ENCODE measurements at places on chromosomes 11 and 22. TPM values are rescaled to one million over a fixed set of nuclear protein-coding genes. Genes with fewer than 3 reads are reported as not detected.

APOL5 gene
- polyA plus RNA-seq, result not detected

ASCL2 gene
- 1.5 TPM for polyA plus RNA-seq

MYO7A gene
- 2.7 TPM for polyA plus RNA-seq

HBG2 gene
- polyA plus RNA-seq, result 4,071 TPM

- no peak for DNase-seq
These were observed 4.2 kb downstream of the CDKN1C start for GRCh38 chr11:2881076-2881980.

- DNase-seq, result no peak
These were observed 151.0 kb upstream of the B3GAT1 start for GRCh38 chr11:134562941-134563471.

- DNase-seq, result no peak
These were observed 2.4 kb upstream of the SYT8 start for GRCh38 chr11:1832211-1832919.

DNA sequence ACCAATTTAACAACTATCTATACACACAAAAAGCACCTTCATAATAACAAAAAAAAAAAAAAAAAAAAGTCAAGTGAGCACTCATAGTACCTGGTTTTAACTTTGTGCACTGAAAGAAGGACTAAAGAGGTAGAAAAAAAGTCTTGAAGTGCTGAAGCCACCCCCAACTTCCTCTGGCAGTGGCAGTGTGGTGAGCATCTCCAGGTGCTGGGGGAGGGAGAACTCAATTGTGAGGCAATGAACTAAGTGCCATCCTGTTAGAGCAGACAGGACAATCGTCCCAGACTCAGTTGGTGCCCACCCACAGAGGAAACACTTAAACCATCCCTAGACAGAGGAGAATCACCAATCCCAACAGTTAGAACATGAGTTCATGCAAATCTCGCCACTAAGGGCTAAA lies 22.7 kb upstream of the OR52M1 start:
- DNase-seq, result no peak

GRCh38 chr22:31906086-31906485 lies 38.2 kb upstream of the YWHAH start:
- no peak for DNase-seq

DNA sequence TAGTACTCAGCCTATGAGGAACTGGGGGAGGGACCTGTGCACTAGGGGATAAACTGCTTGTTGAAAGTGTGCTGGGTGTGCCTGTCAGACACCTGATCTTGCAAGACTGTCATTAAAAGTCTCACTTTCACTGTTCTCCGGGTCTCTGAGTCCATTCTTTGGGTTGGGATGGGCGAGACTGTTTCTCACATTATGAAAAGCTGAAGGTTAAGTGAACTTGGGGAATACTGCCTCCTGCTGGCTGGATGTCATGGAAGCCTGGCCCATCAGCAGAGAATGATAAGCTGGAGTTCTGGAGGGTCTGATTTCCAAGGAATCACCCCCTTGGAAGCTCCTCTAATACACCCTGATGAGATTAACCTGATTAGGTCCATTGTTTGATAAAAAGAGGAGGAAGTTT lies 9.0 kb upstream of the VPREB1 start:
- peak; percentile 35 for DNase-seq

- DNase-seq, result no peak
These were observed 133.4 kb downstream of the TEAD1 start for GRCh38 chr11:12807621-12808020.

DNA sequence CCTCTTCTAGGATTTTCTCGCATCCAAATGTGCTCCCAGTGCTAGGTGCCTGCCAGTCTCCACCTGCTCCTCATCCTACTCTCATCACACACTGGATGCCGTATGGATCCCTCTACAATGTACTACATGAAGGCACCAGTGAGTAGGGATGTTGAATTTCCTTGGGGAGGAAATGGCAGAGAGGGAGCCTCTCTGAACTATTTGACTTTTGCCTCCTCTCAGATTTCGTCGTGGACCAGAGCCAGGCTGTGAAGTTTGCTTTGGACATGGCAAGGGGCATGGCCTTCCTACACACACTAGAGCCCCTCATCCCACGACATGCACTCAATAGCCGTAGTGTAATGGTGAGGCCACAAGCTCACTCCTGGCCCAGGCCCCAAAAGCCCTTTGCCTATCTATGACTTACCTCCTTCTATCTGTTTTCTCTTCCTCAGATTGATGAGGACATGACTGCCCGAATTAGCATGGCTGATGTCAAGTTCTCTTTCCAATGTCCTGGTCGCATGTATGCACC lies 2.5 kb downstream of the TAF10 start:
- DNase-seq, result no peak

DNA sequence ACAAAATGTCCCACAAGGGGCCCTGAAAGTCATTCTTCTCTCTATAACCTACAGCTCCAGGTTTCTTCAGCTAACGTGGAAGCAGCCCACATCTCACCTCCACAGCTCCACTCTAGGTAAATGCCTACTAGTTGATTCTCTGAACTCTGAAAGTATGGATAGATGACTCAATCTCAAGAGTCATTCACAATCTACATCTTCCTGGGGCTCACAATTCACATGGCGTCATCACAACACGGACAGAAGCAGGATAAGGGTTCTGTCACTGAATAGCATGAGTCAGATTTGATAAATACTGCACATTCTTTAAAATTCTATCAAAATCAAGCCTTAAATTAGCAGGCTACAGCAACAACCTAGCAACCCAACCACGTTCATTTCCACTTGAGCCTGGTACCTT lies 96.3 kb downstream of the PLEKHA7 start:
- DNase-seq, result no peak

DNA sequence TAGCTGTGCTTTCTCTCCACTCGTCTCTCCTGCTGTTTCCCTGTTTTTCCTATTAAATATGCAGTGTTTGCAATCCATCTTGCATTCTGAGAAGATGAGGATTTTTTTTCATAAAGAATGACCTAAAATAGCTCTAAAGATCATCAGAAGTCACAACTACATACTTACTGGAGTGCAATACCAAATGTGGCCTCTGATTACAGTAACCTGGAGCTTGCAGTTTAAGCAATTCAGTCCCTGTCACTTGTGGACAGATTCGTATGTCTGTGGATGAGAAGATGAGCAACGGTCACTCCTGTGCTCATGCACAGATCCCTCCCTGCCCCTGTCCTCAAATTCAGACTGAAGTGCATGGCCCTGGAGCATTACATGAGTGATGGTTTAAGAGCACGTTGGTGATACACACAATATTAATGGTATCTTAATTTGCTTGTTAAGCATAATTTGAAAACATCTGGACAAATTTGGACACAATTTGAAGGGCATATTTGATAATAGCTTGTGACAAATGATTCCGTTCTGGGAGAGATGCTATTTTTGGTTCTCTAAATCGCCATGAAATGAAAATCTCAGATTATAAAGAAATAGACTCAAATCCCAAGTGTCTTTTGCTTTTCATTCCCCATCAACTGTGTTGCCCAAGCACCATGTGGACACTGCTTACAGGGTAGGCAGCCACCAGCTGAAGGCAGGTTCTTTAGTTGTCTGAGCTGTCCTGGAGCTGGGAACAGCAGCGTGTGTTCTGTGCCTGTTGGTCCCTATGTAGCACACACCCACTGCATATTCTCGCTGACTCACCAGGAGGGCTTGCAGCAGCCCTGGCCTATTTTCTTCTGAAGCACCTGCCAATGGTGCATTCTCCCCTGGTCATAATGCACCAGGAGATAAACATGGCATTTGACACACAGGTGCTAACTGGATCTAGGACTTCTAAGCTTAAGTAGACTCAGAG lies 32.6 kb upstream of the PRAME start:
- DNase-seq, result no peak

DNA sequence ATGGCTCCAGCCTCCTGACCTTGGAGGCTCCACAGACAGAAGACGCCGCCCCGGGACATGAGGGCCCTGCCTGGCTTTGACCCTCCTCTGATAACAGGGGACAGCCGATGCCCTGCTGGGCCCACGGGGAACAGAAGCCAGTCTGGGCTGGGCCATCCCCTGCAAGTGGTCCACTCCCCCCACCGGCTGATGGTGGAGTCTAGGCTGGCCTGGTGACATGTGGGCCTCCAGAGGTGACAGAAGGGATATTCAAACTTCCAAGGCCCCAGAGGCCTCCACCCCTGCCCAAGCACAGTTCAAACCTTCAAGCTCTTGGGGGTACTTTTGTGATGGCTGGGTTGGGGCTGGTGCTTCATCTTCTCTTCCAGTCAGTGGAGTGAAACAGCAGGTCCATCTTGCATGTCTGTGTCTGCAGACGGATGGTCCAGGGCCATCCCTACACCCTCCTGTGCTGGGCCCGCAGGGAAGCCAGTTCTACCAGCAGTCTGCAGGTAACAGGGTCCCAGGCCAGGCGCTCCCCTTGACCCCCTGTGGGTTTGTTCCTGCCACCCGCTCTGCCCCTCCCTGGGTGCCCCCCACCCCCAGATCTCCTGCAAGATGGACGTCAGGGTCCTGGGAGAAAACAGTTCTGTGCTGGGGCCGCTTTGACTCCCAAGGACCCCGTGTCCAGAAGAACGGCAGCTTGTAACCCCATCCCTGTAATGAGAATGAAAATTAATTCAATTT lies 929.9 kb downstream of the BRD1 start:
- DNase-seq, result no peak

DNA sequence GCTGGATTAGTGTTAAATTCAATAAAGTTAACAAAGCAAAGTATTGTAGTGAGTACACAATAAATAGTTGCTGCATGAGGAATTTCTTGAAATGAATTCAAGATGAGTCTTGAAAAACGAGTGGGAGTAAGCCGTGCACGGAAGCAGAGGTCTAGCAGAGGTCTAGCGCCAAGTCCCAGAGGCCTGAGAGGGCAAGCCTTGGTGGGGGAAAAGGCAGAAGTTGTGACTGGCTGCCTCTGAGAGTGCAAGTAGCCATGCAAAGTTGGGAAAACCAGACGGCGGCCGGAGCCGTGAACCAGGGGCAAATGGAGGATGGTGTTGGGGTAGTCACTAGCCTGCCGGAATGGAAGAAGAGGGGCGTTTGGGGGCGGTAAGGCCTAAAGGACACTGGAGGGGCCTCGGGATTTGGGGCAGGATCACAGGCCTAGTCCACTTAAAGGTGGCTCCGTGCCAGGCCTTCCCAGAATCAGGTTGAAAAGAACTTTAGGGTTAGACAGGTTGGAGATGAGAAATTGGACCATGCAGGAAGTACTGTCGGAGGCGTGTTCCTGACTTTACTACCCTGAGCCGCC lies 379 bp upstream of the SLC3A2 start:
- no peak for DNase-seq

DNA sequence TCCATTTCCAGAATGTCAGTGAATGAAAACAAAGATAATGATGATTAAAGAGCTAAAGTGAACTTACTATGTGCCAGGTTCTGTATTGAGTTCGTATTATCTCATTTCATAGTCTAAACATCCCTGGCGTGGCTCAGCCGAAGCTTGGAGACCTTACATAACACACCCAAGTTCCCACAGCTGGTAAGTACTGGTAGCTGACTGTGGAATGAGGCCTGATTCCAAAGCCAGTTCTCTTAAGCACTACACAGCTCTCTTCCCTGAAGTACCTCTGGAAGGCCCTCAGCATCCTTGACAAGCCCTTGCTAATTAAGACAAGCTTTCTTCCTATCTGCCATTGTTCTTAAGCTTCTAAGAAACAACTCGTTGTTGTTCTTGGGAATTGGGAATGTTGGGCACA lies 28.6 kb upstream of the NCAM1 start:
- no peak for DNase-seq

DNA sequence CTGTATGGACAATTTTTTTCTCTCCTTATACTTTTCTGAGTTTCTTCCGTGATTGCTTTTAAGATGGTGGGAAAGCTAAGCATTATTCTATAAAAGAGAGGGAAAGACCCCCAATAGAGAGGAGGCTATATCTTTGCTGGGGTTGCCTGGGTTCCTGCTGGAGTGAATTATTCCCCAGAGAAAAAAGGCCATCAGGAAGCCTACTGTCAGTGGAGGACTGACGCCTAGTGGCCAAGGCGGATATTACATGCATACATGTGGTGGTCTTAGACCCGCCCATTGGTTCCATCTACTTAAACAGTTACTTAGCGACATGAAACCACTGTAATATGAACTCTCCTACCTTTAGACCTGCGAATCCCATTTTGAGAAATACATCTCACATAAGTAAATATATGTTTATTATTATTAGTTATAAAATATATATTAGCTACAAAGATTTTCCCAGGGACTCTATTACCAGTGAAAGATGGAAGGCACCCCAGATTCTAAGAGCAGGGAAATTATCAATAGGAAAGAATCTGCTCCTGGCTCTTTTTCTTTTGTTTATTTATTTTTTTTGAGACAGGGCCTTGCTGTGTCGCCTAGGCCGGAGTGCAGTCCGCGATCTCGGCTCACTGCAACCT lies 15.7 kb upstream of the PGA3 start:
- peak; percentile 88 for DNase-seq

DNA sequence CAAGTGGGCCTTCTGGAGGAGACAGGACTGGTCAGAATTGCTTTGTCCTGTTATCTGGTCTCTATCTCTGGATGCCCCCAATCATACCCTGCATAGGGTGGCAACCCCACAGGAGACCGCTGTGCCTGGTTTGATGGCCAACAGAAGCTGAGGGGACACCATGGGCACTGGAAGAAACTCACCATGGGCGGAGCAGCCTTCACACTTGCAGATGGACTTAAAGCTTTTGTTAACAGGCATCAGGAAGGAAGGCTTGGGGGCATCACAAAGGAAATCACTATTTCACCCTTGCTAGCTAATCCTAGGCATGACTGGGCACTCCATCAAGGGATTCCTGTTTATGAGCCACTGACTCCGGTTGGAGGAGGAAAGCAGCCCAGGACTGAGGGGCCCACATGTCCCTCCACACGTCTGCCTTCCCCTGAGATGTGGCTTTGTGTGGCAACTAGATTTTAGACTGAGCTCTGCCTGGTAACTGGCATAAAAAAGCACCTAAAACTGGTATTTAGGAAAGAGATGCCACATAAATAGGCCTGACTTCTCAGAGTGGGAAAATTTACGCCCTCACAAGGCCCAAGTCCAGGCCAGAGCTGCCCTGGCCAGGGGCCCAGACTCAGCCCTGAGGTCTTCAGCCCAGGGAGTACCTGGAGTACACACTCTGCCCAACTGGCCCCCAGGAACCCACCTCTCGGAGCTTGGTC lies 57.0 kb upstream of the LYVE1 start:
- no peak for DNase-seq

DNA sequence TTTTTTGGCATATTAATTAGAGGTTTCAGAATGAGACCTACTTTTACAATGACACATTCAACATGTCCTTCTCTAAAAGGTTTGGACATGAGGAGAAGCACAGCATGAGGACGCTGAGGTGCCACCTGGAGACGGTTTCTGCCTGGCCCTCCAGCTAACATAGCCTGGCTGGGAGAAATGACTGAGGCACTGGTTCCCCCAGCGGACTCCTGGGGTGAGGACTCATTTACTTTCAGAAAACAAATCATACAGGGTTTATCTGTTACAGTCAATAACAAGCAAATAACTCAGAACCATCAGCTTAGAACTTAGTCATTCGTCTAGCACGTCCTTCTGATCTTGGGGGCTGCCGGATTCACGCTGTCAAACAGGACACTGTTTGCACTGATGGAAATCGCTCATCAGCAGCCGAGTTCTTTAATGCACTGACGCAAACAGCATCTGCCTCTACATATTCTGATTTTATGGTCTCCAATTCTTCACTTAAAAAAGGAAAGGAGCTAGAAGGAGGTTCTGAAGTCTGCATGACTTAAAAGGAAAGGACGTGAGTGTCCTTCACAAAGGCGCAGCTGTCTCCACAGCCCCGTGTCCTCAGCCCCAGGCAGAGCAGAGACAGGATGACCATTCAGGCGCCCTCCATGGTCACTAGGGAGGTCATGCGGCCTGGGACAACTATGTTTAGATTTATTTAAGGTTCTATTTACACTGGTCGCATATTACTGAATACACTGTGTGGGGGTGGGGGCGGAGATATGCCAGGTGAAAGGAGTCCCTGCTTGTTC lies 44.2 kb downstream of the CERK start:
- DNase-seq, result no peak

Measured in renal cortex interstitium (tissue), 15 donors.